ENCODE measurements at places on chromosomes 7 and 10. TPM values are rescaled to one million over a fixed set of nuclear protein-coding genes. Genes with fewer than 3 reads are reported as not detected.

GRCh38 chr10:84270708-84271107 lies 25.9 kb downstream of the RGR start:
- H3K27me3 ChIP-seq: peaks cover 3% of the 10 kb centered on the region
- H3K4me1 ChIP-seq: no peaks in the 10 kb centered on the region
- no peak overlapping the region for H3K27ac ChIP-seq
- no peak for DNase-seq
- no peaks in the 10 kb centered on the region for H3K36me3 ChIP-seq

DNA sequence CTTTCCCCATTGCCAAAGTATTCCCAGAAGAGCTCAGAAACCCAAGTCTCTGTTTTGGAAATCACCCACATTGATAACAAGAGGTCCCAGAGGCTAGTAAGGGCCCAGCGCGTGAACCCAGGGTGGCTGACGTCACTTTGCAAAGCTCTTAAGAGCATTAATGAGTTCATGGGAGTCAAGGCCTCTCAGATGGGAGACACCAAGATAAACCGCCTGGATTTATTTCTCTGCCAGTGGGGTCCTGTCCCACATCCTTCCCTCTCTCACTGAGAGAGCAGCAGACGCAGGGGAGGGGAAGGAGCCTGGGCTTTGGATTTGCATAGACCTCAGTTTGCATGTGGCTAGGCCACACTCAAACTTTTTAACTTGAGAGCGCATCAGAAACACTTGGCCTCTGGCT lies 184.8 kb upstream of the PDE1C start:
- no peak overlapping the region for H3K4me3 ChIP-seq
- no peak overlapping the region for H3K27ac ChIP-seq
- H3K36me3 ChIP-seq: no peaks in the 10 kb centered on the region
- H3K27me3 ChIP-seq: no peaks in the 10 kb centered on the region
- no peak for DNase-seq
- no peaks in the 10 kb centered on the region for H3K4me1 ChIP-seq

- H3K27ac ChIP-seq: no peak overlapping the region
- H3K36me3 ChIP-seq: no peaks in the 10 kb centered on the region
- no peaks in the 10 kb centered on the region for H3K27me3 ChIP-seq
- H3K4me1 ChIP-seq: no peaks in the 10 kb centered on the region
- no peak for DNase-seq
Measured at GRCh38 chr10:71203716-71204115, 8.7 kb upstream of the UNC5B start.

DNA sequence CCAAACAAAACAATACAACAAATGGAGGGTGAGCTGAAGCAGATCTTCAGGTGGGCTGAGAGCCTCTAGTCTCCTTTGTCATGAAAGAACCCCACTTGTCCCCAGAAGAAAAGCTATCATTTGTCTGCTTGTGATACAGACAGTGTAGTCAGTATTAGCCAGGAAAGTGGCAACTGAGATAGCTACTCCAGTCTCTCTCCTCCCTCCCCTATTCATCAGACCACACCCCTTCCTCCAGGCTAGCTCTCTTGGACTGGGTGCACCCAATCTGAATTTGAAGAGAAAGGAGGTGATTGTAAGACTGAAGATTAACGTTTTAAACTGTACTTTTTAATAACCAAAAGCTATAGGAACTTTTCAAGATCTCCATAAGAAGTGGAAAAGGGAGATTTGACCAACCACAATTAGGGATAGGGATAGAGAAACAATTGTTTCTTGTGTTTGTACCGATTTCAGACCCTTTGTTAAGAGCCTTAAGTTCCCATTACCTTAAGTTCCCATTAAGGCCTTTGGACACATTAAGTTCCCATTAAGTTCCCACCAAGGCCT lies 14.1 kb downstream of the BMPR1A start:
- peak overlapping the region; percentile 12 for H3K27ac ChIP-seq
- H3K36me3 ChIP-seq: no peaks in the 10 kb centered on the region
- H3K27me3 ChIP-seq: no peaks in the 10 kb centered on the region
- peaks cover 80% of the 10 kb centered on the region for H3K4me1 ChIP-seq
- no peak overlapping the region for H3K4me3 ChIP-seq

DNA sequence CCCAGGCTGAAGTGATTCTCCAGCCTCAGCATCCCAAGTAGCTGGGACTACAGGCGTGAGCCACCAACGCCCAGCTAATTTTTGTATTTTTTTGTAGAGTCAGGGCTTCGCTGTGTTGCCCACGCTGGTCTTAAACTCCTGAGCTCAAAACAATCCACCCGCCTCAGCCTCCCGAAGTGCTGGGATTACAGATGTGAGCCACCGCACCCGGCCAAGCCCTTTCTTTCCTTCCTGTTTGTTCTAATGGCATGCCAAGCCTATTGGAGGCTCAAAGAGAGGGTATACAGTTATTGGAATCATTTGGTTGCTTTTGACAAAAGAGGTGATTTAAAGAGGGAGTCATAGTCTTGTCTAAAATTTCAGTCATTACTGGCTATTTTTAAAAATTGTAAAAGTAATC lies 46.0 kb upstream of the TRIM8 start:
- no peaks in the 10 kb centered on the region for H3K27me3 ChIP-seq
- no peak overlapping the region for H3K4me3 ChIP-seq
- no peak for DNase-seq
- peaks cover 31% of the 10 kb centered on the region for H3K36me3 ChIP-seq
- H3K4me1 ChIP-seq: peaks cover 59% of the 10 kb centered on the region

DNA sequence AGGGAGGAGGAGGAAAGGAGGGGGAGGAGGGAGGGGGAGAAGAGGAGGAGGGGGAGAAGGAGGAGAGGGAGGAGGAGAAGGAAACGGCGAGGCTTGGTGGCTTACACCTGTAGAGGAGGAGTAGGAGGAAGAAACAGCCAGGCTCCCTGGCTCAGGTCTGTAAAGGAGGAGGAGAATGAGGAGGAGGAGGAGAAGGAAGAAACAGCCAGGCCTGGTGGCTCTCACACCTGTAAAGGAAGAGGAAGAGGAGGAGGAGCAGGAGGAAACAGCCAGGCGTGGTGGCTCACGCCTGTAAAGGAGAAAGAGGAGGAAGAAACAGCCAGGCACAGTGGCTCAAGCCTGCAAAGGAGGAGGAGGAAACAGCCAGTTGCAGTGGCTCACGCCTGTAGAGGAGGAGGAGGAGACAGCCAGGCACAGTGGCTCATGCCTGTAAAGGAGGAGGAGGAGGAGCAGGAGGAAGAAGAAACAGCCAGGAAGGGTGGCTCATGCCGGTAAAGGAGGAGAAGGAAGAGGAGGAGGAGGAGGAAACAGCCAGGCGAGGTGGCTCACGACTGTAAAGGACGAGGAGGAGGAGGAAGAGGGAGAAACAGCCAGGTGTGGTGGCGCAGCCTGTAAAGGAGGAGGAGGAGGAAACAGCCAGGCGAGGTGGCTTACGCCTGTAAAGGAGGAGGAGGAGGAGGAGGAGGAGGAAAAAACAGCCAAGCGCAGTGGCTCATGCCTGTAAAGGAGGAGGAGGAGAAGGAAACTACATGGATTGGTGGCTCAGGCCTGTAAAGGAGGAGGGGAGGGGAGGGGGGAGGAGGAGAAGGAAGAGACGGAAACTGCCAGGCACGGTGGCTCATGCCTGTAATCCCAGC lies 14.9 kb upstream of the CRCP start:
- H3K4me1 ChIP-seq: no peaks in the 10 kb centered on the region
- peak overlapping the region; percentile 46 for H3K4me3 ChIP-seq
- H3K36me3 ChIP-seq: no peaks in the 10 kb centered on the region
- DNase-seq: peak; percentile 64

- no peak overlapping the region for H3K27ac ChIP-seq
- H3K4me3 ChIP-seq: no peak overlapping the region
- H3K27me3 ChIP-seq: peaks cover 7% of the 10 kb centered on the region
- no peak for DNase-seq
Measured at GRCh38 chr10:9230625-9231024, 1176.1 kb downstream of the GATA3 start.

DNA sequence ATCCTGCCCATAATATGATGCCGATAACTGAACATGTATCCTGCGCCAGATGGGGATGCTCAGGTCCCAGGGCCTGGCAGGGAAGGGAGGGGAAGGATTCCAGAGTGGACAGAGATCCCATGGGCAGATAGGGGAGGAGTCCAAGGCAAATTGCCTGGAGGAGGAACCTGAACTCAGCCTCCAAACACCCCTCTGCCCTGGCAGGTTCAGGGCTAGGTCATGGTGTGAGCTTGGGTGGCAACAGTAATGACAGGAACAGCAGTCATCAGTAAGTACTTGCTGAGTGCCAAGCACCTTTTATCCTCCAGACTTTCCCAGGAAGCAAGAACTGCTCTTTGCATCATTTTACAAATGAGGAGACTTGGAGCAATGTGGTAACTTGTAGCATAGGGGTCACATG lies 3.8 kb upstream of the PALD1 start:
- no peak for DNase-seq
- no peaks in the 10 kb centered on the region for H3K27me3 ChIP-seq
- no peak overlapping the region for H3K27ac ChIP-seq

DNA sequence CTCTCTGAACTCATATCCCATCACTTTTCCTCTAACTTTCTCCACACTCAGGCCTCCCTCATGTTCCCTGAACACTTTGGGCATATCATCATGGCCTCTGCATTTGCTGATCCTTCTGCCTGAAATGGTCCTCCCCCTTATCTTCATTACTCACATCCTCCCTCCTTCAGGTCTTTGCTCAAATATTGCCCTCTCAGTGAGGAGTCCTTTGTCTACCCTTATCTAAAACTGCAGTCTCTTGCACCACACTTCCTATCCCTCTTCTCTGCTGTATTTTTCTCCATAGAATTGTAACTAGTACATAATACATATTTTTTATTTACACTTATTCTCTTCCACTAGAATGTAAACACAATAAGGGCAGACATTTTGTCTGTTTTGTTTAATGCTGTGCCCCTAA lies 41.7 kb downstream of the DNAJC1 start:
- DNase-seq: no peak
- H3K36me3 ChIP-seq: no peaks in the 10 kb centered on the region
- no peak overlapping the region for H3K4me3 ChIP-seq
- H3K4me1 ChIP-seq: no peaks in the 10 kb centered on the region

DNA sequence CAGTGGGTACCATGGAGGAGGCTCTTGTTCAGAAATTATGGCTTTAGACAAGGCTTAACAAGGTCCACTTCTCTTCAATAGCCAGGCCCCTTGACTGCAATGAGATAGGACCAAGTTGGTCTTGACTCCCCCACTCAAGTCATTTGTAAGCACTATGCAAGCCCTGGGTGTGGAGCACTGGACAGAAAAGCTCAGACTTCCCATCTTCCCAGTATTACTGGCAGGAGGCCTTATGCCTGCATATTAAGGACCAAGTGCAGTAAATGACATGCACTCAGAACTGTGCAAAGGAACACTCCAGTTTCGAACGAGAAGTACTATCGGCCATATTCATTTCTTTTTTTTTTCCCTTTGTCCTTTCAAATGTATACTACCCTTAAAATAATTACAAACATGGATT lies 318.3 kb upstream of the LRRN3 start:
- no peaks in the 10 kb centered on the region for H3K36me3 ChIP-seq
- no peak overlapping the region for H3K4me3 ChIP-seq
- no peaks in the 10 kb centered on the region for H3K27me3 ChIP-seq
- no peaks in the 10 kb centered on the region for H3K4me1 ChIP-seq

The ARHGAP22 gene
- 1.9 TPM for total RNA-seq

The CPVL gene
- 9.4 TPM for total RNA-seq

All from psoas muscle (tissue), 8 donors.